Stimulated activated CD8-positive, alpha-beta memory T cell treated with anti-CD3 and anti-CD28 coated beads, Interleukin-7, amount 100 ng/mL, for 24 hours (primary cell): ENCODE measurements at places on chromosomes 11 and 22.
A peak's percentile ranks its signal among the peaks of the same experiment; 100 is the strongest.

- no peak for DNase-seq
Observed at GRCh38 chr11:86812981-86813380, 12.6 kb downstream of the PRSS23 start.

DNA sequence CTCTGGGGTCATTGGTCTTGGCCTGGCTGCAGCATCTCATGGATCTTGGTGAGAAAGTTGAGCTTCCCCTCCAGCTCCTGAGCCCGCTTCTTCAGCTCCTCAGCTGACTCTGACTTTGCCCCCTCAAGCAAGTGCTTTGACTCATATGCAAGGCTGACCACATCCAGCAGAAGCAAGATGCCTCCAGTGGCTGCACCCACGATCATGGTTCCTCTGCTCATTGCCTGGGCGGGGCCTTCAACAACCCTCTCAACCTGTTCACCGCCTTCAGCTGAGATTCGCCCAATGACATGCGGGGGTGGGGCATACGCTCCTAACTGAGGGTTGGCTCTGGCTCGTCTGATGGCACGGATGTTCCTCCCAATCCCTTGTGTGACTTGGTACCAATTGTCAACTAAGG, 11.9 kb downstream of the APOL2 start:
- DNase-seq = no peak

DNA sequence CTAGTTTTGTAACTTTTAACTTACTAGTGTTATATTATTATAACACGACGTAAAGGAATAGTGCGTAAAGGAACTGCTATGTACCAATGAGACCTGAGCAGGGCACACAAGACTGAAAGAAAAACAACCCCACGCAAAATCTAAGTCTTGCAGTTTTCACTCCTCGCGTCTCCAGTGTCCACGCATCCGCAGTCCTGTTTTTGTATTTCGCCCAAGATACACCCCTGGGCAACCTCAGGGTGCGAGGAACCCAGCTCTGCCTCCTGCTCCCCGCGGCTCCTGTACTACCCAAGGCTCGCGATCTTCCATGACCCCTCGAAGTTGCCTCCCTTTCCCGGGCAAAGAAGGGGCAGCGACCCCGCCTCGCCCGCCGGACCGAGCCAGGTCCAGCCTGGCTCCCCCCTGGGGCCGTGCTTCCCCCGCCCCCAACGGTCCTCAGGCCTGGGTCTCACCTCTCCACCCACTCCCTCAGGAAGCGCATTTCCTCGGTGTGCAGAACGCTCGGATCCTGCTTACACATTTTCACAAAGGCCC, 393 bp downstream of the ST13 start:
- no peak for DNase-seq

- DNase-seq = no peak
Observed at GRCh38 chr11:118144301-118145268, 8.0 kb downstream of the SCN4B start.

DNA sequence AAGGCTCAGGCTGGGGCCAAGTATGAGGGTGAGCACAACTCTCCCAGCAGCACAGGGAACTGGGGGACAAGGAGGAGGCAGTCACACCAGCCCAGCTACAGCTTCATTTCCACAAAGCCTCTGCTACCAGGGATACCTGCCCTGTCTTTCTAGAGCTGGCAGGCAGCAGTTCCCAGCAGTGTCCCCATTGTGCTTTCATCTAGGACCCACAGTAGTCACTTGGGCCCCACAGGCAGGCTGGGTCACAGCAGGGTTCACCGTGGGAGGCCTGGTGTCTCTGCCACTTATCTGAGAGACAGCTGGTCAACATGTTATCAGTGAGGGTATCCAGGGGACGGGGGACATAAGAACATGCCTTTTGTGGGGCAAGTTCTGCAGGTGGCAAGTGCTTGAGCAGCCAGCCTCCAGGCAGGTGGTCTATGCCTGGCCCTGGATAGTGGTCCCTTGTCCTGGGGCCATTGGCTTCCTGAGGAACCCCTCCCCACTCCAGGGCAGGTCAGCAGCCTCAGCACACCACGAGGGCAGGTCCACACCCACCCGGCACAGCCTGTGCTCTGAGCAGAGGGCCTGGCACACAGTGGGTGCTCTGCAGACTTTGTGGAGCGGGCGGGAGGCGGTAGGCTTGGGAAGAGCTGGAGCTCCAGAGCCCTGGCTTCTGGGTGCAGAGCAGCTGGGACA, 29.9 kb downstream of the GNAZ start:
- DNase-seq = no peak

DNA sequence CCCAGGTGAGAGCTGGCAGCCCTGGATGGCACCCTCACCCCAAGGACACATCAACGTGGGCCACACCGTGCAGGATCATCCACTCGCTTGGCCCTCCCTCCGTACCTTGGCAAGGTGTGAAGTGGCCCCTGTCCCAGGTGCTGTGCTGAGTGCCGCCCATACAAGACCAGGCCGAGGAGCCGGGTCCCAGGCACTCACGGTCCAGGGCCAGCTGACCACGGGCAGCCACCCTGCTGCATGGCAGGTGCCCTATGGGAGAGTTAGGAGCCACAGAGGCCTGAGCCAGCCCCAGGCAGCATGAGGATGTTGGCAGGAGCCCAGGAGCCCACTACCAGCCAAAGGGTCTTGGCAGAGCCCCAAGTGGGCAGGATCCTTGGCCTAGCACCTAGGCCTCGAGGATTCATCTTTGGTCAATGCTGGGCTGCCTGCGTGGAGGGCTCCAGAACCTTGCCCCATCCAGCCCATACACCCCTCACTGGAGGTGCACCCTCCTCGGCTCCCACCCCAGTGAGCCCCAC, 19.6 kb downstream of the RTN4R start:
- DNase-seq = no peak

DNA sequence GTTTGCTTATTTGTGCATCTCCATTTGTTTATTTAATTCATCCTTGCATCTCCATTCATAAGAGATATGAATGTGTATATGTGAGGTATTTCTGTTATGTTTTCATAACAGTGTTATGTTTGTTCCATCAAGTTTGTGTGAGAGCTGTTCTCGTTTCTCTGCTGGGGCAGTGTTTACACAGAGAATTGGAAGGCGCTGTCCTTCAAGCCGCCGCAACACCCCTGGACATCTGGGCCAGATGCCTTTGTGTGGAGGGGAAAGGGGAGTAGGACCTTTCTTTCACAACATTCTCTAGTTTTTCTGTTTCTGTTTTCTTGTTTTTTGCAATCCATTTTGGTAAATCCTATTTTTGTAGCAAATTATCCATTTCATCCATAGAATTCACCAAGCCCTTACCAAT, 7.0 kb upstream of the TM7SF2 start:
- no peak for DNase-seq

DNA sequence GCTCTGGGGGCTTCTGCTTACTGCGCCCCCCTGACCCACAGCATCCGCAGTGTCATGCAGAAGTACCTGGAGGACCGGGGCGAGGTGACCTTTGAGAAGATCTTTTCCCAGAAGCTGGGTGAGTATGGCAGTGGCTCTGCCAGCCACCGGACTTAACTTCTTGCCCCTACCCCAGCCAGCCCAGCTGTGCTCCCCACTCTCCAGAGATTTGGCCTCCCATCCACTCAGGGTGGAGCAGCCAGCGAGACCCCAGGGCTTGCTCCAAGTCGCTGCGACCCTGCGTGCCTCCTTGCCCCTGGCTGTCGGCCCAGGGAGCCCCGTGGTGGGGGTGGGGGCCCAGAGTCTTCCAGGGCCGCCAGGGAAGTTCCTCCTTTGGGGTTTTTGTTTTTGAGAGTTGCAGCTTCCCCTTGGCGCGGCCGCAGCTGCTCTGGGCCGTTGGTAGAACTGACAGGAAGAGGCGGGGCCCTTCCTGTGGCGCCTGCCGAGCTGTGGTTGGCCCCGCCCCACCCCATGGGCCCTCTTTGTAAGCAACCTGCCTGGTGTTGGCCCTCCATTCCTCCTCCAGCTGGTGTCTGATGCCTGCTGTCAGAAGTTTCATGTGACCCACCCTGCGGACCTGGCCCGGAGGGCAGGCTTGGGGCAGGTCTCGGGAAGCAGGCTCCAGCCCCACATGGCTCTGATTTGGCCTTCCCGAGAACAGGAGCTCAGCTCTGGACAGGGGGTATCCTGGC, 11.1 kb downstream of the GRK2 start:
- peak; percentile 74 for DNase-seq

GRCh38 chr22:23137905-23138561, 3.8 kb downstream of the RSPH14 start:
- no peak for DNase-seq

DNA sequence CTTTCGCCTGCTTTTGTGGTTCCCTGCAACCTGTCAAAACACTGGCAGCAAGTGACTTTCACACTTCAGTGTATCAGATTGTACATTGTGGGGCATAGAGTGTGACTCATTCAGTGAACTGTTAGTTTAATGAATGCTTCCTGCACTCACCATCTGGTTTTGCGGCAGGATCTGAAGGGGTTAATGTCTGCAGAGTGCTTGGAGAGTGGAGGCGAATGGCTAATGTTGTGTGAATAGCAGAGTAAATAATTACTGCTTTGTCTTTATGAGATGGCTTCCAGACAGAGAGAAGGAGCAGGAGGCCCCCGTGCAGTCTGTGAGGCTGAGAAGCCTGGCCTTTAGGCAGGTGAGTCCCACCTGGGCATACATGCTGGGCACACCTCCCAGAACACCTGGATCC, 454.3 kb upstream of the KIRREL3 start:
- no peak for DNase-seq

DNA sequence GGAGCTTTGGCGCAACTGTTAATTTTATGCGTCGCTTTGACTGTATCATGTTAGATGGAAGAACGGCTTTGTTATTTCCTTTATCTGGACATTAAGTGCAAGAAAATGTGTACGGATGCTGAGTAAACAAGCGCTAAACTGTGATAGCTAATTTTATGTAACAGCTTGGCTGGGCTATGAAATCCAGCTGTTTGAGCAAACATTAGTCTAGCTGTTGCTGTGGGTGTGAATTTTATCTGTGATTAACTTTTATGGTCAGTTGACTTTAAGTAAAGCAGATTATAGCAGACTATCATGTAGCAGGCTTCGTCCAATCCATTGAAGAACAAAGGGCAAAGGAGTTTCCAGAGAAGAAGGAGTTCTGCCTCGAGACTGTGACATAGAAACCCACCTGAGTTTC, 14.0 kb downstream of the OR8A1 start:
- no peak for DNase-seq

- no peak for DNase-seq
Observed at GRCh38 chr22:38353701-38354100, 36.5 kb upstream of the CSNK1E start.

- DNase-seq = no peak
Observed at GRCh38 chr11:115941481-115941993, 437.3 kb upstream of the CADM1 start.

DNA sequence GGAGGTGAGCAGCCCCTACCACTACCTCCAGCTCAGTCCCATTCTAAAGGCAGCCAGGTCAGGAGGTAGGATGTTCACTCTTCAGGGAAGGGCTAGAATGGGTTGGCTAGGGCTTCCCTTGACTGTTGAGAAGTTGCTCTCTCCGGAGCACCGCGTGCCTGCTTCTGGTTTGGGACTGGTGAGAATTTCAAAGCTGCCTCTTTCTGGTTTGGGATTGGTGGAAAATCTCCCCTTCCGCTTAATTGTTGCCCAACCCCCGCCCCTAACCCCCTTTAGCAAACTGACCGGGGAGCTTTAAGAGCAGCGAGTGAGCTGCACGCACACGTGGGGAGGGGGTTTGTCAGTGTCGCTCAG, 686 bp downstream of the USP2 start:
- no peak for DNase-seq

DNA sequence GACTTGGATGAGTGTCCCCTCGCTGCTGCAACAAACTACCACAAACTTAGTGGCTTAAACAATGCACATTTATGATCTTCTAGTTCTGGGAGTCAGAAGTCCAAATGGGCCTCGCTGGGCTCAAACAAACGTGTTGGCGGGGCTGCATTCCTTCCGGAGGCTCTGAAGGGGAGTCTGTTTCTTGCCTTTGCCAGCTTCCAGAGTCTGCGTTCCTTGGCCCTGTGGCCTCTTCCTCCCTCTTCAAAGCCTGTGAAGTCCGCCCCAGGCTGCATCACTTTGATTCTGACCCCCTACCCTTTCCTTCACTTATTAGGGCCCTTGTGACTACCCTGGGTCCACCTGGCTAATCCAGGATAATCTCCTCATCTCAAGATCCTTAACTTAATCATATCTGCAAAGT, 80.3 kb upstream of the NECTIN1 start:
- no peak for DNase-seq

GRCh38 chr11:115874843-115875242, 370.6 kb upstream of the CADM1 start:
- DNase-seq = no peak

DNA sequence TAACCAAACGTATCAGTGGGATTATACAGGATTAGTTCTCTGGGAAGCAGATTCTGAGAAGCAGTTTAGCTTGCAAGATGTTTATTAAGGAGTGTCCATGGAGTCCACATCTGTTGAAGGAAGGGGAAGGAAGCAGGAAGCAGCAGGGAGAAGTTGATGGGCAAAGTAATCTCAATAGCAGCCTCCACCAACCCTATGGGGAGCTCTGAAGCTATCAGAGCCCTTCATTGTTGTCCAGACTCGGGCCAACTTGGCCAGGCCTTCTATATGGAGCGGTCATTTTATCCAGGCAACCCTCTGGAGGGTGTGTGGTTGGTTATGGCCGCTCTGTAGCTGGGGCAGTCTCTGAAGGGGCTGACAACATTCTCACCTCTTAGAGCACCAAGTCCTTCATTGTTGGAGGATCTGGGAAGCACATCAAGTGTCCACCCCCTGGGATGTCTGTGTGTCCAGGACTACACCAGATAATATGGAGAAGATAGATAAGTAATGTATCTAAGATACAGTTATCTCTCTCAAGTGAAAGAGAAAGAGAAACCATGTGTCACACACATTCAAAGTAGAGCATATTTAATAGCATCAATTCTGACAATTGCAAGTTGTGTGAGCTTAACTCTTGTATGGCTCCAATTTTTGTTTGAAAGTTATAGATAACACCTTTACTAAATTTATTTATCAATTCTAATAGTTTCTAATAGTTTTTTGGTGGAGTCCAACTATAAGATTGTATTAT, 101.7 kb upstream of the TRIM77 start:
- DNase-seq = no peak

- no peak for DNase-seq
Observed at GRCh38 chr11:12799334-12799835, 125.2 kb downstream of the TEAD1 start.

DNA sequence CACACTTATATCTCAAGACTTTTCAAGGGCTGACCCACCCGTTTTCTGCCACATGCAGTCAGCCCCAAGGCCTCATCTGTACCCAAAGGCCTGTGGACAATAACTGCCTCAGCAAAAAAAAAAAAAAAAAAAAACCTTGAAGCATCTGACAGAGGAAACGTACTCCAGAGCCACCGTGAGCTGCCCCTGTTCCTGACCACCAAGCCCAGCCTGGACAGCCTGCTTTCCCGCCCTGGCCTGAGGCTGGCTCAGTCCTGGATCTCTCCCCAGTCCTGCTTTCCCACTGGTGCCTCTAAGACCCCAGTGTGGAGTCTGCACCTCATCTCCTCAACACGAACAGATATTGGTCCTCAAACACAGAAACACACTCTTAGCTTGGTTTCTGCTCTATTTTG, 66.5 kb downstream of the SLC35F2 start:
- no peak for DNase-seq
